ENCODE measurements at places on chromosomes 16 and 17.

- DNase-seq: no peak
These were observed 34.8 kb upstream of the NDRG4 start for GRCh38 chr16:58464916-58465731.

DNA sequence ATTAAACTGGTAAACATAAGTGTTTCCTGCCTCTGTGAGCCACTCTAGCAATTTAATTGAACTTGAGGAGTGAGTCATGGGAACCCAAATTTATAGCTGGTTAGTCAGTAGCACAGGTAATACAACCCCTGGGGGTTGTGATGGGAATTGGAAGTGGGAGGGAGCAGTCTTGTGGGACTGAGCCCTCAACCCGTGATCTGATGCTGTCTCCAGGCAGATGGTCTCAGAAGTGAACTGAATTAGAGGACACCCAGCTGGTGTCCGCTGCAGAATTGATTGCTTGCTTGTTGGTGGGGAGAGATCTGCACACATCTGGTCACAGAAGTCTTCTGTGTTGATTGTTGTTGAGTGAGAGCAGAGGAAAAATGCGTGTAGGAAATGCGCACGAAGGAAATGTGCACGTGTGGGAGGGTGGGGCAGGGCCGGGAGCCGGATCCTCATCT lies 7.7 kb upstream of the ST6GALNAC2 start:
- DNase-seq: no peak

DNA sequence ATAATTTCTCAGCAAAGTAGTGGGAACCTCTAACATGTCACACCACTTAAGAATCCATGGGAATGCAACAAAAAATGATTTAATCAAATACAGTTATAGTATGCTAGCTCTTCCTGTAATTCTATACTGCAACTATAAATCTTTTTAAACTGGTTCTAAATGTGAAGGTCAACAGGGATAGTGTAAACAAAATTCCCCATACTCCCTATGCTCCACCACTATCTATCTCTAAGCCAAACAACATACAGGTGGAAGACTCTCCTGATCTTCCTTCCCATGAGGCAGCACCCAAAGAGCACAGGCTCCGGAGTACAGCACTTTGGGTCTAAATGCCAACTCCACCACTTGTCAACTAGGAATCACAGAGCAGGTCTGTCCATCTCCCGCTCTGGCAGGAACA lies 4.4 kb downstream of the XPO6 start:
- no peak for DNase-seq

- DNase-seq: no peak
These were observed 48.2 kb upstream of the MEIOC start for GRCh38 chr17:44607836-44608690.

DNA sequence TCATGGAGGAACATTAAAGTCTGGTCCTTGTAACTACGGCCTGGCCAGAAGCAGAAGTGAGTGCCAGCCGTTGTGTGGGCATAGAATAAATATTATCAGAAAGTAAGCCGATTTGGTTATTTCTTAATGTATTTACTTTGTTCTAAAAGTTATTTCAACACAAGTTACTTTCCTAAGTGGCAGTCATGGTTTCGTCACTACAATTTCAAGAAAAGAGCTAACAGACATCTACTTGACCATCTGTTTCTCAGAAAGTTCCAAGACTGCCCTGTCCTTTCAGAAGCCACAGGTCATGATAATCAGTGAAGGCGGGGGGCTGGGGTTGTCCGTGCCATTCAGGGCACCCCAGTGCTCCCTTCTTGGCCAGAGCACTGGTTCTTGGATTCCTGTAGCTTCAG lies 14.9 kb upstream of the FASN start:
- no peak for DNase-seq

DNA sequence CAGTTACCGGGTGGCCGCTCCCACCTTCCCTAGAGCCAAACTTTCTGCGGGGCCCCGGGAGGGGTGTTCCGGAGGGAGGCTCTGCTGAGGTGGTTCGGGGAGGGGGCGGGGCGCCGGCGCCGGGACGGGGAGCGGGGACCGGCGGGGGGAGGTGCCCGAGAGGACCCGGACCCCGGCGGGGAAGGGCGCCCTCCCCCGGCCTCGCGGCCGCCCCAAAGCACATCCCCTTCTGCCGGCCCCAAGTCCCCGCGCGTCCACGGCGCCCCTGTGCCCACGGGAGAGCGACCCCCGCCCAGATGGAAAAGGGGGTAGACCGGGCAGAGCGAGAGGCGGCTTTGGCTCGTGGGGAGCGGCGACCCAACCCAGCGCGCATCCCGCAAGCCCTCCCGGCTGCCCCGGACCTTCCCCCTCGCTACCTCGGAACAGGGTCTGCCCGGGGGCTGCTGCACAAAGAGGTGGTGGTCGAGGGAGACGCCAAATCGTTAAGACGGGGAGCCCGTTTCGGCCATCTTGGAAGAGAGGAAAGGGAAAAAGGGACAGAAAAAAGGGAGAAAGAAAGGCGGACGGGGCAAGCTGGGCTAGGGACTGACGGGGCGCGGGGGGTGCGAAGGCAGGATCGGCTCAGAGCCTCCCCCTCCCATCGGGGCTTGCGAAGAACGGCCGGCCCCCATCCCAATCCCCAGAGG lies 530 bp downstream of the PCGF2 start:
- peak; percentile 45 for DNase-seq

DNA sequence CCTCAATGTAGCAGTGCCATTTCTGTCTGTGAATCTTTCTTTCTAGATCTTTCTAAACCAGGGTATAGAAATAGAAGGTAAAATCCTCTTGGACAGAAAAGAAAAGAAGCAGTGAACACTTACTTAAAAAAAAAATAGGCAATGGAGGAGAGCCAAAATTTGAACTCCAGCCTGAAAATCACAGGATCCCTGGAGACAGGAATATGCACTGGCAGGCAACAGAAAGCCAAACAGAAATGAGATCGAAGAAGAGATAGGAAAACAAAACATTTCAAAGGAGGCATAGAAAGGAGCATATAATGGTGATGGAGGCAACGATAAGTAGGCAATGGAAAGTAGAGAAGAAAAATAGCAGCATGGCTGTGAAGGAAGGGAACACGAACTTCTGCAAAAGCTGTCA lies 253.7 kb upstream of the HSBP1 start:
- no peak for DNase-seq
